Caco-2 (cell line): ENCODE measurements at places on chromosomes 7 and 10. TPM values are rescaled to one million over a fixed set of nuclear protein-coding genes. Genes with fewer than 3 reads are reported as not detected.

Gene DPY19L1
- total RNA-seq: 8.6 and 12.9 TPM in 2 replicates

Gene PTPN20
- total RNA-seq: not detected in 2 replicates

Gene UNCX
- not detected in 2 replicates for total RNA-seq

DNA sequence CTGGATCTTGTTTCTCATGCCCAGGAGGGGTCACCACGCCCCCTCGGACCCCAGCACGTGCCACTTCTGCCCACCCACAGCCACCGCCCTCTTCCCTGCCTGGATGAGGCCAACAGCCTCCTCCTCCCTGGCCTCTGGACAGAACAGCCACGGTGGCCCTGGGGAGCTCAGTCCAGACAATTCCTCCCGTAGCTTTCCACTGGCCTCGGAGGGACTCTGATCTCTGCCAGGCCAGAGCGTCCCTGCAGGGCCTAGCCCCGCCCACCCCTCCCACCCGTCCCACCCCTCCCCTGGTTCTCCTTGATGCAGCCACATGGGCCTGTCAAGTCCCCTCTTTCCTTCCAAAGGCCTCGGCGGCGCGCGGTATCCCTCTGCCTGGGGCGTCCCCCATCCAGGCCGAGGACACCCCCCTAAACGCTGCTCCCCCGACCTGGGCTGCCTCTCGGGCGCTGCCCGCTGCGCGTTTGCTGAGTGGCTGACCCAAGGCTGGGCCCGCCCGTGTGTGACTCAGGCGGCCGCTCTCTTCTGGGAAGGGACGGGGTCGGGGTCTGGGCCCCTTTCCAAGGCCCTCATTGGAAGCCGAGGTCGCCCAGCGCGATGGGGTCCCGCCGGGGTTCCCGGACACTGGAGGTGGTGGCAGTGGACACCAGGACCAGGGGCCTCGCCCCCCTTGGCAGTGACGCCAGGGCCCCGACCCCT lies 557 bp downstream of the TMEM120A start:
- DNase-seq: peak; percentile 82
- no peaks in the 10 kb centered on the region for H3K27me3 ChIP-seq
- H3K4me3 ChIP-seq: peak overlapping the region; percentile 89
- peak overlapping the region; percentile 87 for H3K27ac ChIP-seq
- H3K4me1 ChIP-seq: peaks cover 45% of the 10 kb centered on the region
- H3K36me3 ChIP-seq: peaks cover 2% of the 10 kb centered on the region

Gene LIPF
- total RNA-seq: not detected in 2 replicates

- H3K4me3 ChIP-seq: no peak overlapping the region
- peaks cover 76% of the 10 kb centered on the region for H3K4me1 ChIP-seq
- peak overlapping the region; percentile 63 for H3K27ac ChIP-seq
- DNase-seq: peak; percentile 86
- H3K36me3 ChIP-seq: no peaks in the 10 kb centered on the region
These were observed 35.0 kb downstream of the LAMB4 start for GRCh38 chr7:108094933-108095710.

Gene IRF5
- total RNA-seq: 1.2 and 1.8 TPM in 2 replicates

Gene CEP41
- 14.3 and 14.9 TPM in 2 replicates for total RNA-seq

DNA sequence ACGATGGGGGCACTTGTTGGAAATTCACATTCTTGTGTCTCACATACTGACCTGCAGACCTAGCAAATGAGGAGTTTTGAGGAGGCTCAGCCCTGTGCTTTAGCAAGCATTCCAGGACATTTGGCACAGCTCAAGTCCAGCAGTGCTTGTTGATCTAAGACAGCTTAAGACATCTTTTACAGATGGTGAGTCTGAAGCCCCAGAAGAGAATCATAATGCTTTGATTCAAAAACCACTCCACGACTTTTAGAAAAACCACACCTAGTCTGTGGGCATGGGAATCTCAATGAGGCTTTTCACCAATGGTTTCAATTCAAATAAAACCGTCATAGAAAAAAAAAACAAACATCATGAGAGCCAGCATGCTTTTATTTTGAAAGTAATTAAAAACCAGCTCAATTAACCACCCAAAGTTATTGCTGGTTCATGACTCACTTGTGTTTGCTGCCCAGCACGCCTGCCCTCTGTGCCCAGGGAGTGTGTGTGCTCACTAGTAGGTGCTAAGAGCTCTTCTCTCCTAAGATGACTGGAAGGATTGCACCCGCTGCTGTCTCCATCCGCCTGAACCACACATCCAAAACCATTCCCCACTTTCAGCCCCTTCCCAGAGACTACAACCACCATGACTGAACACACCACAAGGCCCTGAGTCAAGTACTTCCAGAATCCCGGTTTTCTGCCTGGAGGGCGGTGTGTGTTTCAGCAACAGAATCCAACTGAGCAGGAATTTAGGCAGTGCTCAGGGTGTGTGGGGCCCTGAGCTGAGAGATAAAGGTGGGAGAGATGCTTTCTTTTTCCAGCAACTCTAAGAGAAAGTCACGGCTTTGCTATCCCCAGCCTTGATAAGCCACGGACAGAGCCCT lies 130.2 kb upstream of the ADAM12 start:
- no peaks in the 10 kb centered on the region for H3K36me3 ChIP-seq
- no peaks in the 10 kb centered on the region for H3K4me1 ChIP-seq
- H3K4me3 ChIP-seq: no peak overlapping the region
- no peaks in the 10 kb centered on the region for H3K27me3 ChIP-seq
- no peak for DNase-seq

Gene OGDHL
- 21.4 and 23.9 TPM in 2 replicates for total RNA-seq

DNA sequence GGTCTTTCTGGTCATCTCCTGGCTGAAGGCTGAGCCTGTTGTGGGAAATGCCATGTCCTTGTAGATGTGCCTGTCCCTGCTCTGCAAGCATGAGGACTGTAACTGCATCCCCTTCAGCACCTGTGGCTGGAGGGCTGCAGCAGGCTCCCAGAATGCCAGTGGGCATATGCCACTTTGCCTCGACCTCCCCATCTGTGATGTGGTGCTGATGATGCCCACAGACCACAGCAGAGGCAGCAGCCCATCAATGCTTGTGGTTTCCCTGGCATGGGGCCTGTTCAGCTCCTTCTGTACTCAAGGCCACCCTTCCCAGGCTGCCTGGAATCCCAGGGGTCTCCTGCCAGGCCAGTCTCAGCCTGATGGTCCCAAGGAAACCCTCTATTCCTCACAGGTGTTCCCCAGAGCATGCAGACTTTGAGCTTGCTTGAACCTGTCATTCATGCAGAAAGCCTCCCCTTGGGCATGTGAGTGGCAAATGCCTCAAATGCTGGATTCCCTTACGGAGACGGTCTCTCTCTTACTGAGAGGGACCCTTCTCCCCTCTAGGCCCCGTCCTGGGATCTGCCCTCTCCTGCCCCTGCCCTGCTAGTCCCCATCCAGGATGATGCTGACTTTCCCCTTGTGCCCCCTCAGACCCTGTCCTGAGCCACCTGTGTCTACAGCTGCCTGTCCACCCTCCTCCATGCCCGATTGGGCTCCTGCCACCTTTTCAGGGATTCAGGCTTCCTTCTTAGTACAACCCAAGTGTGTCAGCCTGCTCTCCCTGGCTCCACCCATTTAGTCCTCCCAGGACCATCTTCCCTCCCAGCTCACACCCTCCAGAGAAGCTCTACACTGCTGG lies 50.9 kb upstream of the ANTXRL start:
- DNase-seq: no peak
- no peak overlapping the region for H3K27ac ChIP-seq
- no peaks in the 10 kb centered on the region; the same call in 1 of the 2 replicates for H3K27me3 ChIP-seq
- no peak overlapping the region for H3K4me3 ChIP-seq

DNA sequence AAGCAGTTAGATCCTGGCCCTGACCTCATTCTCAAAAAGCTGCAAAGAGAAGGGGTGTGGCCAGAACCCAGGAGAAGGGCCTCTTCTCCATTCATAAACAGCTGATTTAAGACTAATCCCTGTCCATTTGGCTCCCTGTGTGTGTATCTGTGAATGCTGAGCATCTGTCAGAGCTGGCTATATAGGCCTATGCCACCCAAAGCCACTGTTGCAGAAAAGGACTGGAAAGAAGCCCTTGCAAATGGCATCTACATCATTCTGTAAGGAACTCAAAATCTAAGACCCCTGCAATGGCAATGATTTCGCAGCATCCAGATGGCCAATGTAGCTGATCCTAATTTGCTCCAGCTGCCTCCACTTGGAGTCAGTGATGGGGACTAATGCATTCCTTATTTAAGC lies 384.5 kb downstream of the KCNMA1 start:
- no peak overlapping the region for H3K27ac ChIP-seq
- no peaks in the 10 kb centered on the region for H3K27me3 ChIP-seq
- H3K4me1 ChIP-seq: peaks cover 37% of the 10 kb centered on the region
- no peaks in the 10 kb centered on the region for H3K36me3 ChIP-seq
- no peak overlapping the region for H3K4me3 ChIP-seq
- no peak for DNase-seq

Gene HYAL4
- 0.14 and 0.68 TPM in 2 replicates for total RNA-seq

DNA sequence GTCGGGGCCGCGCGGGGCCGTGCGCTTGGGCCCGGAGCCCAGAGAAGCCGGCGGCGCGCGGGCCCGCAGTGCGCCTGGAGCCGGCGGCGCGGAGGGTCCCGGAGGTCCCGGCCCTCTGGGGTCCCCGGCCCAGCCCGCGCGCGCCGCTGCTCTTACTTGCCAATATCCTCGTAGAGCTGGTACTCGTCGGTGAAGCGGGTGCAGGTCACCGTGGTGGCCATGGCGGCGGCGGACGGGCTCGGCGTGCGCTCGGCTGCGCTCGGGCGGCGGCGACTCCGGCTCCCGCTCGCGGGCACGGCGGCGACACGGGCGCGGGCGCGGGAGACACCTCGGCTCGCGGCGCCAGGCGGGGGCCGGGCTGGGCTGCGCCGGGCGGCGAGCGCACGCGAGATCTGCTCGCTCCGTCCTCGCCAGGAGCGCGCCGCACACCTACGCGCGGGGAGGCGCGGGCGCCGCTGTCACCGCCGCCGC lies at the start of gene CAMK2B:
CAMK2B (minus strand) TSS at position 394 of the 471 bp plus-strand sequence; CDS start at position 221, 173 bp downstream.
- H3K4me1 ChIP-seq: 0 out of 2 replicates have a peak, but pooled peaks cover 3% of the 10 kb centered on the region
- H3K4me3 ChIP-seq: peak within 1 kb of the TSS; percentile 20
- H3K27ac ChIP-seq: no peak within 1 kb of the TSS
- no peak for DNase-seq
- H3K27me3 ChIP-seq: peaks cover 4% of the 10 kb centered on the region
